ENCODE measurements at places on chromosomes 1 and 21.

DNA sequence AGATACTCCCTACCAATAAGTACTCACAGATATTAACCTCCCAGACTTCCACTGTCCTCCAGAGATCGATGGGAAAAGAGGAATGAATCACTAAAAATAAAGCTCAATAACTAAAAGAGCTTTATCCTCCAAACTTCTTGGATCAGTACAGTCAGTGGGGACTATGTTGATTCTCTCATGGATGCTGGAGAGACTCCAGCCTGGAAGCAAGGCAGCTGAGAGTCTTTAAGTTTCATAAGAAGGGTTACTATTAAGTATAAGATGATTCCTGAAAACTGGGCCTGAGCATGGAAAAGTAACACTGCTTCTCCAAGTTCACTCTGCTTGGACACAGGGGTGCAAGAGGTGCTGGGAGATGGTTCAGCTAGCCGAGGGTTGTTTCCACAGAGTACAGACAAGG lies 6.2 kb upstream of the DDR2 start:
- DNase-seq: no peak

- no peak for DNase-seq
Measured at GRCh38 chr1:43376723-43377235, 9.0 kb upstream of the ELOVL1 start.

DNA sequence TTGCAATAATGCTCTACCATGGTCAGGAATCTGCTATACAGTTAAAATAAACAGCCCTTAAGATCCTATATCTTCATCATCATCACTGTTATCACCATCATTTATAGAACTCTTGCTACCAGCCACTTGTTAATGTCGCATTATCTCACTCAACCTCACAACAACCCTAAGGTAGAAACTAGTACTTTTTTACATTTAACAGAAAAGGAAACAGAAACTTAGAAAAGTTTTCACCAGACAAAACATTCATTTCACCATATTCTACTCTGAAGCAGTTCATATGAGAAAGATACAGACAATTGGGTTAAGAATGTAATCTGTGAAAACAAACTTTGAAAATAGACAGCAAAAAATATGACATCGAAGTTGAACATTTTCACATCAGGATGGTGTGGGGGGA lies 262.6 kb downstream of the ATG4C start:
- no peak for DNase-seq

DNA sequence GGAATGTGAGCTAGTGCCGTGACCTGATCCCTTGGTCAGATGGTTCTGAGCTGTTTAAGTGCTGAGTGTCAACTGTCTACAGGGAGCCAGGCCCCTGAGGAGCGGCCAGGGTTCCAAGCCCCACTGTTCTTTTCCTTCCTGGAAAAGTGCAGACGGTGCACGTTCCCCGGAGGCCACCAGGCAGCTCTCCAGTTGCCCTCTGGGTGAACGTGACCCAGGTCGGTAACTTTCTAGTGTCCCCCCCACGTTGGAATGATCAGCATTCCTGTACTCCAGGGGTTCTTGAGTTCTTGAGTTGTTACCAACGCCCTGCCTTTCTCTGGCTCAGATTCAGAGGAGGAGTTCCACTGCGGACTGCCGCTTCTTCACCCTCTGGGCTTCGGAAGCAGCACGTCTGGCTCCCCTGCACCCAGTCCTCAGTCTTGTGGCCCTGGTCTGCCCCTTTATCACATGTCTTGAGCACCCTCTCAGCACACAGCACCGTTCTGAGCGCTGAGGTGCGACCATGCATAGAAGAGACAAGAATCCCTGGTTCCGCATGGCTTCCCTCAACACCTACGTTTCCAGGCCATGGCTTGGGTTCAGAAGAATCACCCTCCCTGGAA lies 131.5 kb downstream of the DHRS3 start:
- DNase-seq: no peak

DNA sequence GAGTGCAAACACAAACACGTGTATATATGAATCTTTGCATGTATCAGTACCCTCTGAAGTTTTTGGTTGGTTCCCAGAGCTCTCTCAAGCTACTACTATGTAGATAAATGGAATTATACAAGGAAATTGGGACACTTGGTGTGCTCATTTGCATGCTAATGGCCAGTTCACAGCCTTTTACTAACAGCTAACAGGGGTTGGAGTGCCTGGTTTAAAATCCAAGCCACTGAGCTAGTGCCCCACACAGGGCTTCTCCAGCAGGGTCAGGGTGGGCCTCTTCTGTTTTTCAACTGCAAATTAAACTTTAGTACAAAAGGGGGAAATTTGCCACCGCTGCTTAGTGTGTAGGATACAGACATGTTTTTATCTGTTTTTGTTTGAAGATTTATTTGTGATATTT lies 121.0 kb downstream of the ATP5PO start:
- DNase-seq: no peak

- DNase-seq: no peak
Measured at GRCh38 chr21:37281579-37281978, 14.4 kb upstream of the VPS26C start.

Data from D721Med (cell line).